Posterior vena cava (tissue), 2 donors: ENCODE measurements at places on chromosomes 16 and 17. TPM values are rescaled to one million over a fixed set of nuclear protein-coding genes. Genes with fewer than 3 reads are reported as not detected.

GRCh38 chr16:87057211-87057881, 259.8 kb downstream of the C16orf95 start:
- DNase-seq = peak; percentile 60

GRCh38 chr16:27221576-27222248, 18.4 kb downstream of the KDM8 start:
- peak; percentile 85 for DNase-seq

DNA sequence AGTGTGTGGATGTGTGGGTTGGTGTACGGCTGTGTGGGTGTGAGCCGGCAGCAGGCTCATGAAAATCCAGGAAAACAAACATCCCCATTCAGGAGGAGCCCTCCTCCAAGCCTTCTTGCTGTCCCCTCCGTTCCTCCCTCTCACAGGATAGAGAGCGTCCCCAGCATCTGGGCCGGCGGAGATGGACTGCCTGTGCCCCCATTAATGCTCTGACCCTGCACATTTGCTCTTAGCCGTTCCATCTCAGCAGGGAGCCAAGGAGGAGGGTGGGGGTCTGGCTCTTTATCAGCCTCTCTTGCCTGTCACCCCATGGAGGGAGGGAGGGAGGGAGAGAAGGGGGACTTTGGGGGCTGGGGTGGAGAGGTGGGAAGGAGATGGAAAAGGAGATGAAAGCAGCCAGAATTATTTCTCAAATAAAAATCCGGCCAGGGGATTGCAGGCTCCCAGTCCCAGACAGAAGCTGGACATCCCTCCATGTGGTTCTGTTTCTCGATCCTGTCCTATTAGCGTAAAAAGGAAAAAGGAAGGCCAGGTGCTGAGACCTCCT, 240.0 kb upstream of the ZFHX3 start:
- no peak for DNase-seq

DNA sequence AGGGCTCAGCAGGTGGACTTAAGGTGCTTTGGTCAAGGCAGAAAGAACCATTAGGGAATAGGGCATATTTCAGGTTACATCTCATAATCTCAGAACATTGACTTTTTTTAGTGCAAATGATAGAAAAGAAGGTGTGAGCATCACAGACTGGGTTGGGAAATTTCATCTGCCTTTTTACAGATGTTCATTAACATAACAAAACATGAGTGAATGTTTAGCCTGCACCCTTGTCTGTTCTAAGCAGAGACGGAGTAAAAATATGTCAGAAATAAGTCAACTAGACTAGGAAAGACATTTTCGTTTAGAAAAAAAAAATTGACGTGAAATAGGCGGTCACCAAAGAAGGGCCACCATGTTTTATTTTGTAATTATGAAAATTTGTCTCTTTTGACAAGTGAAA, 127.5 kb upstream of the CDH13 start:
- DNase-seq = no peak

DNA sequence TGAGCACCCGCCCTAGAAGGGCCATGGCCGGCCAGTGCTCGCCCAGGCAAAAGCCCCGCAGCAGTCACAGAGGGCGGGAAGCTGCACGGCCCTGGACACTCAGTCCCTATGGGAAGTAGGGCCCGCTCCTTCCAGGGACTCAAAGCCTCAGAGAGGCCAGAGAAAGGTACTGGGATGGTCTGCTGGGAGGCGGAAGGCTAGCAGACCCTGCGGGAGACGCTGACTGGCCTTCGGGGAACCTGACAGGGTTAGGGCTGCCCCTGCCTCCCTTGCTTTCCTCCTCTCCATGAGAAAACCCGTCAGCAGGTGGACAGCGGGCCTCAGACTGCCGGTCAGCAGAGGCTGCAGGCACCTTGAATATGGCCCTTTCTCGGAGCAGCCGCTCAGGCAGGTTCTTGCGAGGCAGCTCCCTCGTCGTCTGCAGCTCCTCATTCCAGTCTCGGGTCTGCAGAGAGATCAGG, 11.5 kb downstream of the CLUH start:
- DNase-seq = peak; percentile 72

SLC38A8 gene
- total RNA-seq = not detected

SLC9A5 gene
- 0.57 TPM for total RNA-seq

DNA sequence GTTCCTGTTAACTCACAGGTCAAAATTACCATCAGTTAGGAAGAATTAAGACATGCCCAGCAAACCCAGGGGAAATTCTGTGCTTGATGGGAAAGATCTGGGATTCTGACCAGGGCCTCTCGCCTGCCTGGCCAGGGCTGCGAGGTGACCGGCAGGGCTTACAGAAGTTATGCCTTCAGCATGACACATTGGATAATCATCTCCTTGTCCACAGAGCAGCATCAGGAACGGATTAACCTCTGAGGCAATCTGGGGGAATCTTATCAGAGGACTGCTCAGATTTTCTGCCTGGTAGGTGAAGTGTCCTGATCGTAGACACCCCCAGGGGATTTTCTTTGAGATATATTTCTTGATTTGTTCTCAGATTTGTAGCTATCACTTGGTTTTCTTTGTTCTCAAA, 172.5 kb downstream of the HS3ST3A1 start:
- DNase-seq = no peak

MKS1 gene
- total RNA-seq = 9.7 TPM

ABCA3 gene
- 16.6 TPM for total RNA-seq

GRCh38 chr17:73089322-73090317, 2.9 kb downstream of the SLC39A11 start:
- DNase-seq = no peak

- DNase-seq = no peak
These were observed 6.4 kb downstream of the GPATCH8 start for GRCh38 chr17:44496815-44497214.
